ENCODE measurements at places on chromosomes 1 and 21.

DNA sequence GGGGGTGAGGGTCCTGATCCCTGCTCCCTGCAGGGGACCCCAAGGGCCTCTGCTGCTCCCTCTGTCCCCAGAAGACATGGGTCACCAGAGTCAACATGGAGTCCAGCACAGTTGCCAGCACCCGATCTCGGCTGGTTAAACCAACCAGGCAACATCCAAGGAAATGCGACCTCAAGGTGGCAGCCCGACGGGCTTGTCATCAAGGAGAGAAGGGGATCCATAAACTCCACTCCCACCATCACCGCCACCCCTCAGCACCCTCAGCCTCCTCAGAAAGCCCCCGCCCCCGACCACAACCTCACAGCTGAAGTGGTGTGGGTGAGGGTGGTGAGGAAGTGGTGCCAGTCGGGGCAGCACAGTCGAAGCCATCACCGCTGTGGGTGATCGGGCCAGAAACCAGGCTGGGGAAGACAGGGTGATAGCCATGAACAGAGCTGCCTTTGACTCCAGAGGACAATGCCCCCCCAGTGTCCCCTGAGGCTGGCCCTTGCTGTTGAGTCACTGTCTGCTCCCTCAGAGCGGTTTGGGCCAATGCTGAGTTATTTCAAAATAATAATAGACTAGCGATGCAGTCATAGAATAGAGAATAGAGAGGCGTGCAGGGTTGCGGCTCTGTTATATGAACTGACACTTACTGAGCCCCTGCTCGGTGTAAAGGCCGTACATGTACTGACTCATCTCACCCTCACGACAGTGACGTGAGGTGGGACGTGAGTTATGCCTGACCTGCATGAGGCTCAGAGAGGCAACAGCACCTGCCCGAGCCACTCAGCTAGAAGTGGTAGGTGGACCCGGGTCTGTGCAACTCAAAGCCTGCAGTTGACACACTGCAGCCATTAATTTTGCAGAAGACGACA is 88.7 kb upstream of the IFFO2 start:
- no peak for DNase-seq

DNA sequence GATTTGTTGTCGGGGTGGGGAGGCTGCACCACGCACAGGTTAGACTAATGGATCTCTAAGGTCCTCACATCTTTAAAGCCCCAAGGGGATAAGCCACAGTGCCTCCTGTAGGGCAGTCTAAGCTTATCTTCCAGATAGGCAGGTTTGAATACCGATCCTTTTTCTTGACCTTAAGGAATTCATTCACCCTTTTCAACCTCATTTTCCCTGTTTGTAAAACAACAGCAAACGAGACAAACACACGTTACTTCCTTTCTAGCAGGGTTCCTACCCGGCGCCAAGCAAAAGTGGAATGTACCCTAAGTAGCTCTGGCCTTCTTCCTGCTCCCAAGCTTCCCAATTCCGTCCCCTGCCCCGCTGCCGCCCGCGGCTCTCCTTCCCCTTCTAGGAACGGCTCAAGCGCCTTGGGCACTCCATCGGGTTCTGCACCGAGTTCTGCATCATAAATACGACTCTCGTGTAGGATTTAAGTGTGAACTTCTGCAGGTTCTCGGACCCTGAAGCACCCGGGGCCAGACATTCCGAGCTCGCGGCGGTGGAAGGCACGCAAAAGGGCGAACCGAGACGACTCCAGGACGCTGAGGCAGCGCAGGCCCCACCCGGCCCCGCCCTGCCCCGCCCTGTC is 548 bp upstream of the CDC20 start:
- peak; percentile 61 for DNase-seq

- no peak for DNase-seq
Observed at GRCh38 chr1:165228111-165228655, 128.3 kb downstream of the LMX1A start.

DNA sequence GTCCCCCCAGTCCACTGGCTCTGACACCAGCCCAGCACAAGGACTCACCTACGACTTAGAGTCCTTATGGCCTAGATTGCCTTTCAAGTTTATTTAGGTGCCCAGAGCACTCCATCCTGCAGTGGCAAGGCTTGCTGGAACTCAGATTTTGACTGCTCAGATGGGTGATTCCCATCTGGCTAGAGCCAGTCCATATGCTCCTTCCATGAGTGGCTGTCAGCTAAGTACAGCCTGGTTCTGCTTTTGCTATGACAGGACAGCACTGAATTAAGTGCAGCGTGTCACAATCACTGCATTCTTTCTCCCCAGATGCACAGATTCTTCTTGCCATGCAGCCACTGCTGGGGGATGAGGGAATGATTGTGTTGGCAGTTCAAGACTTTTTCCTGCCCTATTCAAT is 43.8 kb downstream of the GPR52 start:
- no peak for DNase-seq

GRCh38 chr1:1291548-1292441 is 11.6 kb downstream of the SCNN1D start:
- peak; percentile 70 for DNase-seq

DNA sequence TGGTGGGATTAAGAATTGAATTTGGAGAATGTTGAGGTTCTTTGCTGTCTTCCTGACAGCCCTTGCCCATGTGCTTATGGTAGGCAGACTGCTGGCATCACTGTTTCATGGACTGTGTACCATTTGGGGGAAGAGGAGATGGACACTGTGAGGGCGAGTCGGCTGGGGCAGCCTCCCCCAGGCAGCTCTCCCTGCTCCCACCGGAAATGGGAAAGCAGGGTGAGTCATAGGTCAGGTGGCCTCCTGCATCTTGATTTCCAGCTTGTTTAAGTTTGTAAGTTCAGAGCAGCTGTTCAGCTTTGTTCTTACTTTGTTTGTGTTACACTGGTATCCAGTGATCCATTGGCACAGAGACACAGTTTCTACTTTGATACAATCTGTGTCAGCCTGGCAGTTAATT is 87.2 kb upstream of the CNIH3 start:
- no peak for DNase-seq

- DNase-seq, result no peak
Observed at GRCh38 chr1:103937763-103938357, 188.2 kb downstream of the AMY1C start.

DNA sequence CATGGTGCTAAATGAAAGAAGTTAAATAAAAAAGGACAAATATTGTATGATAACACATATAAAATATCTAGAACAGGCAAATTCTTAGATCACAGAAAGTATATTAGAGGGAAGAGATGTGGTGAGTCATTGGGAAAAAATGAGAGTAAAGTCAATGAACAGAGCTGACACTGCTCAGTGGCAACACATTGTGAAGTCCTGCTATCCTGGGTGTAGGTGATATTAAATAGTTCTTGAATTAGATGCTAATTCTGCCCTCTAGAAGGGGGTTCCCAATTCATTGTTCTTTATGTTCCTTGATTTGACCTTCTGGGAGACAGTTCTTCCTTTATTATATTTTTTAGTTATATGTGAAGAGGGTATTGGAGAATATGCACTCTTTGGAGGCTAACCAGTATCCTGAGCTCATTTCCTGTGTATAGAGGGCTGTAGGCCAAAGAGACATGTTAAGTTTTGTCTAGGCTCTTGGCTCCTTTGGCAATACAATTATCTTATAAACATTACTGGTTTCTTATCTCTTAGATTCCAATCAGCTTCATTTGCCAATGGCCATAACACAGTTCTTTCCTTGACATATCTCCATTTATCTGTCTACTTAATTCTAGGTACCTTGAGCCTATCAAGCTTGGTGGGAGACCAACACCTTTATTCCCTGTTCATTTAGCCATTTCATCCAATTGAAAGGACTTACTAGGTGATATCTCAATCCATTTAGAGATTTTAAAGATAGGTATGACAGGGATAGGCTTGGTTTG is 6.6 kb upstream of the SLC35A3 start:
- DNase-seq, result no peak

- no peak for DNase-seq
Observed at GRCh38 chr1:164310166-164310565, 248.8 kb upstream of the PBX1 start.

- no peak for DNase-seq
Observed at GRCh38 chr1:71285529-71285928, 204.7 kb upstream of the ZRANB2 start.

DNA sequence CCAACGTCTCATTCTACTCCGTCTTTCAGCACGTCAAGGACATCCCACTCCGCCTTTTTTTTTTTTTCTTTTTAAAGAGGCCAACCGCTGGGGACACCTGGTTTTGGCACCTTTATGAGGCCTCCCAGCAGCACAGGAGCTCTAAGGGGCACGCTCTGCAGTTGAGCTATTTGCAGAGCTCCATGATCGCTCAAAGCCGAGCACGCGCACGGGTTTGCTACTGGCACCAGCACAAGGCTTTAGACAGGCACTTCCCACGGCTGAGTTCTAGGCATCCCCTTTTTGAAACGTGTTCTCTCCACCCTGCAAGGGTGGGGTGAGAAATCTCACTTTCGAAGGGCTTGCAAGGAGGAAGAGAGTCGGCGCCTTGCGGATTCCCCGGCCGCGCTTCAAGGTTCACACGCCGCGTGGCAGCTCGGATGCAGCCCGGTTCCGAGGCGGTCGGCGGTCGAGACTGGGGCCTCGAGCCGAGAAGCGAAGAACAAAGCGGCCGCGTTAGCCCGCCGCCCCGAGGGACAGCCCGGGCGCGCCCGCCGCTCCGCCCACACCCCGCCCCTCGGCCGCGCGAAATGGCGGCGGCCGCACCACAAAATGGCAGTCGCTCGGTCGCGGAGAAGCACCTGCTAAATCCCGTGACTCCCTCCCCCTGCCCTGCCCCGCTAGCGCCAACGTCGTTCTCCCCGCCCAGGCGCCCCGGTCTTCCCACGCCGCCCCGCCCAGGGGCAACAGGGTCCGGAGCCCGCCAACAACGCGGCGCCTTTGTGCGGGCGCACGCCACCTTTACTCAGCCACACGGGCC is 12.9 kb upstream of the SPEN start:
- peak; percentile 89 for DNase-seq

- DNase-seq, result no peak
Observed at GRCh38 chr21:25062061-25062460, 545.2 kb downstream of the MRPL39 start.

GRCh38 chr1:150976879-150977694 is 2.5 kb upstream of the CERS2 start:
- peak; percentile 87 for DNase-seq

DNA sequence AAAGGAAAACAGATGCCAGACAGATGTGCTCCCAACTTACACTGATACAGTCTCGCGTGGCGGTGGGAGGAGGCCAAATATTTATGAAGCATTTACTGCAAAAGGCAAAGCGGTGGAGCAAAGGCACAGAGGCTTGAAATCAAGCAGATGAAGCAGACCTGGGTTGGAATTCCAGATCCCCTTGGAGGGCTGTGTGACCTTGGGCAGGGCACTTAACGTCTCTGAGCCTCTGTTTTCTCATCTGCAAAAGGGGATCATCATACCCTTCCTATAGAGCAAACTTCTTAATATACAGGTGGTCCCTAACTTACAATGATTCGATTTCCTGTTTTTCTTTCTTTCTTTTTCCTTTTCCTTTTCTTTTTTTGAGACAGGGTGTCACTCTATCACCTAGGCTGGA is 54.1 kb downstream of the IGSF21 start:
- no peak for DNase-seq

DNA sequence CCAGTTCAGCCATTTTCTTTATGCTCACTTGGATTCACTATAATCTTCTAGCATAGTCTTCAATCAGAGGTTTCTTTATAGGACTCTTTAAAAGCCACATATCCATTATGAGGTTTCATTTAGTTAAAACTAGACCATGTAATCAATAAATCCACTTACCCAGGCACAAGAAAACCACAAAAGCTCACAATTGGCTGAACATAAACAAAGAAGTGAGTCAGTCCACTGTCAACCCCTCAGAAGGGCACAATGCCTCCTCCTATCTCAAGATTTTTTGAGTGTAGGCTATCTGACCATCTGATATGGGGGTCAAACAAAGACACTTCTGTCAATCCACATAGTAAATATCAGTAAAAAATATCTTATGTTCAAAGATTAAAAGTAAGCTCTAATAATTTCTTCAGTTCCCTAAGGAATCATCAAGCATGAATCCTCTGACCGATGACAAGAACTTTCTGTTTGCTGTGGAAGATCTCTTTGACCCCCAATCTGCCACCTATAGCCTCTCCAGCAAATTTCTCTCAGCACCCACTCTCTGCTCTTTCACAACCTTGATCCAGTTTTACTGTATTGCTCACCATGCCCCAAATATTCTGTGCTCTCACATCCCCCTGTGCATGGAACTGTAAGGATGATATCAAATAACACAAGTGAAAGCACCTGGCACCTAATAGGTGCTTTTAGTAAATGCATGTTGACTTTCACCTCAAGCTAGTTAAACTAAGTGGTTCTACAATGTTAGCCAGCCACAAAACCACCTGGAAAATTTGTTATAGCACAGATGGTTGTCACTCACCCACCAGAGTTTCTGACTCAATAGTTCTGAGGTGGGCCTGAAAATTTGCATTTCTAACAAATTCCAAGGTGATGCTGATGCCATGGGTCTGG is 16.7 kb downstream of the RAB3B start:
- no peak for DNase-seq

- no peak for DNase-seq
Observed at GRCh38 chr1:43539726-43540434, 9.2 kb downstream of the PTPRF start.

DNA sequence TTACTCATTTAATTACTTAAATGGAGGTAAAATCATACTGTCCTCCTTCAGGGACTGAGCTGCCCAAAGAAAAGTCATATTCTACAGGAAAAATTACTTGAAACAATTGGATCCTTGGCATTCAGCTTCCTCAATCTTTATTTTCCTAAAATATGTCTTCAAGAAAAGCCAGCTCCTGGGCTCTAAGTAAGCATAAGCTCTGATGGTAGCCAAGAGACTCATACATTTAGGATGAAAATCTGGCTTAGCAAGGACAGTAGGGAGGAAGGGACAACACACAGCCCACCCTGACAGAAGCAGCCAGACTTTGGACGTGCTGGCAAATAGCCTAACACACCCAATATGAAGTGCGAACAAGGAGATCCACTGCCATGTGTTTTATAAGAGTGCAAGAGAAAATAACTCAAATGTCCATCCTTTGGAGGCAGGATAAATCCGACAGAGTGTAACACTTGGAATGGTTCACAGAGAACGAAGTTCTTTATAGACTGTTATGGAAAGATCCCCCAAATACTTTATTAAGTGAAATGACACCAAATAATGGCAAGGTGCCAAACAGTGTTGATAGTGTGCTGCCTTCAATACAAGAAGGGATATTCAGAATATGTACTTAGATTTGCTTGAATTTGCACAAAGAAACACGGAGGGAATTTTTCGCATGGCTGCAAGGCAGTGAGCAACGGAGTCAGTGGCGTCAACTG is 14.1 kb downstream of the CAPN8 start:
- DNase-seq, result no peak

- no peak for DNase-seq
Observed at GRCh38 chr1:246460406-246460805, 46.7 kb downstream of the SMYD3 start.
